NCI-H1092 (cell line): ENCODE measurements at places on chromosomes 6 and 20.

- no peak for DNase-seq
Observed at GRCh38 chr6:162960679-162961457, 233.1 kb downstream of the PACRG start.

GRCh38 chr6:149456311-149457021 lies 28.3 kb downstream of the ZC3H12D start:
- no peak for DNase-seq

DNA sequence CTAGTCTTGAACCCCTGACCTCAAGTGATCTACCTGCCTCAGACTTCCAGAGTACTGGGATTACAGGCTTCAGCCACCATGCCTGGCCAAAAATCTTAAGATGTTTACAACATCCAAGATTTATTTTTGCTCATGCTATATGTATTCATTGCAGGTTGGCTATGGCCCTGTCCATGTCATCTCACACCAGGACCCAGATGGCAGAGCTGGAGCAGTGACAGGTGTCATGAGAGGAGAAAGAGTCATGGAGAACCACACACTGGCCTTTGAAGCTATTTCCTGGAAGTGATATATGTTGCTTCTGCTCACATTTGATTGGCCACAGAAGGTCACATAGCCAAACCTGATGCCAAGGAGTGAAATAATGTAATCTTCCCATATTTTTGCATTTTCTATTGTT lies 13.8 kb upstream of the DDR1 start:
- no peak for DNase-seq

DNA sequence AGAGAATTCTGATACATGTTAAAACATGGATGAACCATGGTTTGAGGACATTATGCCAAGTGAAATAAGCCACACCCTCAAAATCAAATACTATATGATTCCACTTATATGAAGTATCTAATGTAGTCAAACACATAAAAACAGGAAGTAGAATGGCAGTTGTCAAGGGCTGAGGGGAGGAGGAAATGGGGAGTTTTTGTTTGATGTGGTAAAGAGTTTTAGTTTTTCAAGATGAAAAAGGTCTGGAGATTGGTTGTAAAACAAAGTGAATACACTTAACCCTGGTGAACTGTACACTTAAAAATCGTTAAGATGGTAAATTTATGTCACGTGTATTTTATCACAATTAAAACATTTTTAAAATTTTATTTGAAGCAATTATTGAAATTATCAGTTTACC lies 127.4 kb upstream of the GRIK2 start:
- no peak for DNase-seq

- DNase-seq, result no peak
Observed at GRCh38 chr20:6711951-6712649, 55.4 kb upstream of the BMP2 start.

- no peak for DNase-seq
Observed at GRCh38 chr20:64040231-64041039, 4.5 kb downstream of the C20orf204 start.

DNA sequence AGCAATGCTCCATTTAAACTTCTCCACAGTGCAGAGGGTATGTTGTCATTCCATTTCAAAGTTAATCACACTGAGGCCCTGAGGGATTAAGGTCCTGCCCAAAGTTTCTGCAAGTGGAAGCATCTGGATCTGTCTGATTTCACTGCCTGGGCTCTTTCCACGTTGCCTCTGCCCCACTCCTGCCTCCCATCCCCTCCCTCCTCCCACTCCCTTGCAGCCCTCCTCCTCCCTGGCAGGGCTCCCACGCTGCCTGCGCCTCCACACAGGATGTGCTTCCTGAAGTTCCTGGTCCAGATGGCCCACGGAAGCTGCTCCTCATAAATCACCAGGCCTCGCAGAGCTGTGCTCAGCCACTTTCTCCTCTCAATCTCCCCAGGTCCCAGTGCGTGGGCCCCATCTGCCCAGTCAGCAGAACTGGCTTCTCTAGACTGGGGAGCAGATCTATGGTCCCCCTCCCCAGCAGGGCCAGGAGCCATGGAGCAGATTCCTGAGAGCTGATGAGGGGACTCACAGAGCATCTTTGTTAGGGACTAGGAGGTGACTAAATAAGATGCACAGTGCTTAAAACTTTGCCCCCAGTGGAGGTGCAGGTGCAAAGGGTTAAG lies 65.4 kb upstream of the MAFB start:
- DNase-seq, result no peak

- no peak for DNase-seq
Observed at GRCh38 chr6:84763003-84763885, 1.2 kb downstream of the TBX18 start.

DNA sequence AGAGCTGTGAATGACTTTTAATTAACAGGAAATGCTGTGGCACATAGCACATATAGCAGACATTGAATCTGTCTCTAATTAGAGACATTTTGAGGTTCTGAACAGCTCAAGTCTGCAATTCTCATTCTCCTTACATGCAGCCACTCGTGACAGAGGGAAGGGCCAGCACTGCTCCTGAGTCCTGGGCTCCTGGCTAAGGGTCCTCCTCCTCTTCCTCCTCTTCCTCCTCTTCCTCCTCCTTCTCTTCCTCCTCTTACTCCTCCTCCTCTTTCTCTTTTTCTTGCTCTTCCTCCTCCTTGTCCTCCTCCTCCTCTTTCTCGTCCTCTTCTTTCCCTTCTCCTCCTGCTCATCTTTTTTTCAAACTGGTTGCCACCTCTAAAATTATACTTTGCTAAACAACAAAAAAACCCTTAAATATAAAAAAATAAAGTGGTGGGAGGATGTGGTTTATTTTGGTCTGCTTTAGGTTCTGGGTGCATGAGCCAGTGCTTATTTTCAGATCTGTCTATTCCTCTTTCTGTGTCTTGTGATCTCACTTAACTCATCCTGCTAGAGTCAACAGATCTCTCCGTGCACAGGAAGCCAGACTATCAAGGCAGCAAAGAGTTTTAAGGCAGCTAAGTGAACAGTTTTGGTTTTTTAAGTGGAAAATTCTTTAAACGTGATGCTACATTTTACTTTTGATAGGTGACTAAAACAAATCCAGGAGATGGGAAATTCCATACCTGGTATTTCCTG lies 159.3 kb downstream of the CD83 start:
- no peak for DNase-seq

DNA sequence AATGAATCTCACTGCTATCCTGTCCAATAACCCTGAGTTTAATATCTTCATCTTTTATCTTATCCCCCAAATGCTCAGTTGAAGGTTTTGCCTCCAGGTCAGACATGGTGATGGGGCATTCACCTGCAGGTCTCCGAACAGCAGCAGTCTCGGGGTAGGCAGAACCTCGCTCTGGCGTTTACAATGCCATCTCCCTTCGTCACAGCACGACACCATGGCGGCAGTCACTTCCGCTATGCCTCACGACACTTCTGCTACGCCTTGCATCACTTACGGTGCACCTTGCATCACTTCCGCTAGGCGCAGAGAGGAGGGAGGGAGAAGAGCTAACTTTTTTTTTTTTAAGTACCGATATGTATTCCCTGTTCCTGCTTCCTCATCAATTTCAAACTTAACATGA lies 194.9 kb downstream of the BCAS1 start:
- DNase-seq, result no peak

- DNase-seq, result no peak
Observed at GRCh38 chr20:33753763-33754162, 22.0 kb downstream of the ZNF341 start.

DNA sequence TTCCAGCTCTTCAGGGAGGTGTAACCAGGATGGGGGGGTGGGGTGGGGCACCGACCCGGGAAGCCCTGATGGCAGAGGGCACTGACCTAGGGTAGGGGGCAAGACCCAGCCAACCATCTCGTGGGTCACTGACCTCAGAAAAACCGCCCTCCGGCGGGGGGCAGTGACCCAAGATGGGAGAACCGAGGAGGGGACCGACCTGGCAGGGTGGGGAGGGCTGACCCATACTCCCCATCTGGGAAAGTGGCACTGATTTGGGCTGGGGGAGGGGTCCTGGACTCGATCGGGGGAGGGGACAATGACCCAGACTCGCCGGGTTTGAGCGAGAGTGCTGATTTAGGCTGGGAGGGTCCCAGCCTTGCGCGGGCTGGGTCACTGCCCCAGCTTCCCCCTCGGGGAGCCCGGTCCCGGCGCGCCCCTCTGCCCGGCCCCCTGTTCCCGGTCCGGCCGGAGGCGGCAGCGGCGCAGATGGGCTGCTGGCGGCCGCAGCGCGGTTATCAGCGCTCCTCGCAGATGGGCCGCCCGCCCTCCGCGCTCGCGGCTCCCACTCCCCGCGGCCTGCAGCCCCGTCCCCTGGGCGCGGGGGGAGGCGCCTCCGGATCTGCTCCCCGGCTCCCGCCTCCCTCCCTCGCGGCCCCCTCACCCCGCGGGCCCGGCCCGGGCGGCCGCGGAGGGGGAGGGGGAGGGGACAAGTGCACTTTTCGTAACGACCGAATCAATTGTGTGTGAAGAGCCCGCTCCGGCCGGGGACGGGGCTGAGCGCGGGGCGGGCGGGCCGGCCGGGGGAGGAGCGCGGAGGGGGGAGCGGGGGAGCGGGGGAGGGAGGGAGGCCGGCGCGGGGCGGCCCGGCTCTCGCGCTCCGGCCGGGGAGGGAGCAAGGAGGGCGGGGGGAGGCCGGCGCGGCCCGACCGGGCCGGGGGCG lies 2.2 kb downstream of the NOL4L start:
- DNase-seq, result no peak

DNA sequence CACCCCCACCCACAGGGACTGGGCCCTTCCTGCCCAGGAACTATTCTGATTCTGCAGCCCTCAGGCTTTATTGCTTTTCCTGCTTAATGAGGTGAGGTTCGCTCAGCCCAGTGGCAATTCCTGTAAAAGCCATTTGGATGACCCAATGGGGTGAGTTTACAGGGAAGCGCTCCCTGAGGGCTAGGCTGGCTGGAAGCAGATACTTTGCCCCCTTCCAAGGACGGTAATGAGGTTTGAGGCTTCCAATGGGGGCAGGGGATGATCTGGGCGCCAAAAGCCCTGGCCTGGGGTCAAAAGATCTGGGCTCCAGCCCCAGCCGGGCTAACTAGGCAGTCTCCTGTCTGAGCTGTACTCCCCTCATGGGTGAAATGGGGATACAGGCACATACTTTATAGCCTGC lies 41.8 kb downstream of the RIPOR3 start:
- DNase-seq, result no peak
